ENCODE measurements at places on chromosomes 6 and 20.

DNA sequence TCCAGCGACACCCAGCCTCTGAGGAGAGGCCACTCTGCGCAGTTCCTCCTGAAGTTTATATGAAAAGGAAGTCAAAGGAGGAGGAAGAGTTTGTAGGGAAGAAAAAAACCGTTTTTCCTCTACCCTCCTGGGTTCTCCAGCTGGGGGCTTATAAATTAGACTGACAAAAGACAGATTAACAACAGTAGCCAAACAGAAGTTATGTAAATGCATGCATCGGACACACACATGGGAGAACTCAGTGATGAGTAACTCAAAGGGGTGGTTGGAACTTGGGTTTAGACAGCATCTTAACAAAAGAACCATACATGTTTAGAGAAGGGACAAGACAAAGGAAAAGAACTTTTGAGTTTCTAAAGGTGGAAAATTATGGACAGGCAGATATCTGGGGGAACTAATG is 71.2 kb downstream of the CD24 start:
- DNase-seq, result no peak

DNA sequence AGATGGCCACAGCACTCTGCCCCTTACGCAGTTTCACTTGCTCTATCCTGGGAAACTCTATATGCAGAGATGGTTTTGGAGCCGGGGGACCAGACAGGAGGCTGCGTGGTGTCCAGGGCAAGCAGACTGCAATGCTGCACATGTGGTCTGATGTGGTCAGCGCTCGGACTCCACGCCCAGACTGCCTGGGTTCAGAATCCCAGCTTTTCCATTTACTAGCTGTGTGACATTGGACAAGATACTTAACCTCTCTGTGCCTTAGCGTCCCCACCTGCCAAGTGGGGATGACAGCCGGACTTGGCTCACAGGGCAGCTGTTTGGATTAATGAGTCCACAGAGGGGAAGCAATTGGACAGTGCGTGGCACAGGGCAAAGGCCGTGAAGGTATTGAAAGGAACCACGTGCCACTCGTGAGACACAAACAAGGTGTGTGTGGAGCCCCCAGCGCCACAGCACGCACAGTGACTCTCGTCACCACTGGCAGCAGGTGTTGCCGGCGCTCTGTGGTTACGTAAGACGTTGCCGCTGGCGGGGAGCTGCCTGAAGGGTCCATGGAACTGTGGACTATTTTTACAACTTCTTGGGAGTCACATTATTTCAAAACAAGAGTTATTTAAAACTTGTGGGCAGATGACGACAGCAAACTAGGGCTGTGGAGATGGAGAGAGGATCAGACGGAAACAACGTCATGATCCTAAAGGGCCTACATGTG is 201.4 kb downstream of the PREX1 start:
- no peak for DNase-seq

DNA sequence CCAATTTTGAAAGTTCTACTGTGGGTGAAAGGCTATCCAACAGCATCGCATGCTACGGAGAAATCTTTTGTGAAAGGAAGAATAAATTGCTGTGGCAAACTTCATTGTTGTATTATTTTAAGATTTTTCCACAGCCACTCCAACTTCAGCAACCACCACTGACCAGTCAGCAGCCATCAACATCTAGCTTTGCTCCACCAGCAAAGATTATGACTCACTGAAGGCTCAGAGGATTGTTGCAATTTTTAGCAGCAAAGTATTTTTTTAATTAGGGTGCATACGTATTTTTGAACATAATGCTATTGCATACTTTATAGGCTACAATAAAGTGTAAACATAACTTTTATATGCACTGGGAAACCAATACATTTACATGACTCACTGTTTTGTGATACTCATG is 493.5 kb downstream of the TFAP2A start:
- DNase-seq, result no peak

- no peak for DNase-seq
These were observed 20.7 kb upstream of the AMD1 start for GRCh38 chr6:110853754-110854477.

- DNase-seq, result no peak
These were observed 11.6 kb downstream of the YTHDF1 start for GRCh38 chr20:63204362-63204761.

All from erythroblast (primary cell).